ENCODE measurements at places on chromosomes 1 and 21. TPM values are rescaled to one million over a fixed set of nuclear protein-coding genes. Genes with fewer than 3 reads are reported as not detected.

- no peak overlapping the region for H3K27ac ChIP-seq
- no peaks in the 10 kb centered on the region for H3K36me3 ChIP-seq
- no peaks in the 10 kb centered on the region for H3K4me1 ChIP-seq
- no peaks in the 10 kb centered on the region for H3K27me3 ChIP-seq
- H3K4me3 ChIP-seq, result no peak overlapping the region
These were observed 129.6 kb downstream of the LRRC7 start for GRCh38 chr1:69697340-69697739.

DNA sequence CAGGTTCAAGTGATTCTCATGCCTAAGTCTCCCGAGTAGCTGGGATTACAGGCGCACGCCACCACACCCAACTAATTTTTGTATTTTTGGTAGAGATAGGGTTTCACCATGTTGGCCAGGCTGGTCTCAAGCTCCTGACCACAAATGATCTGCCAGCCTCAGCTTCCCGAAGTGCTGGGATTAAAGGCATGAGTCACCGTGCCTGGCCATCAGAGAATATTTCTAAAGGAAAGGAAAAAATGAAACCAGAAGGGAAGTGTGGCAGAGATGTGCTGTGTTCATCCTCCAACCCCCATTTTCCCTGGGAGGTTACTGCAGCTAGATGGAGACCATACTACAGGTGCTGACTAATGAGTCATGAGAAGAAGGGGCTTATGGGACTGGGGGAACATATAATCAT lies 964.1 kb downstream of the TTLL7 start:
- no peaks in the 10 kb centered on the region for H3K27me3 ChIP-seq
- H3K4me3 ChIP-seq, result no peak overlapping the region
- H3K4me1 ChIP-seq, result no peaks in the 10 kb centered on the region
- DNase-seq, result no peak

The AMY1C gene
- not detected for polyA plus RNA-seq

The AKIRIN1 gene
- 29.9 TPM for polyA plus RNA-seq

- no peak overlapping the region for H3K4me3 ChIP-seq
- no peaks in the 10 kb centered on the region for H3K4me1 ChIP-seq
- no peak for DNase-seq
- H3K27me3 ChIP-seq, result no peaks in the 10 kb centered on the region
- no peaks in the 10 kb centered on the region for H3K36me3 ChIP-seq
- no peak overlapping the region for H3K27ac ChIP-seq
These were observed 8.7 kb upstream of the COX20 start for GRCh38 chr1:244826712-244827111.

The GJC2 gene
- polyA plus RNA-seq, result 1.4 TPM

DNA sequence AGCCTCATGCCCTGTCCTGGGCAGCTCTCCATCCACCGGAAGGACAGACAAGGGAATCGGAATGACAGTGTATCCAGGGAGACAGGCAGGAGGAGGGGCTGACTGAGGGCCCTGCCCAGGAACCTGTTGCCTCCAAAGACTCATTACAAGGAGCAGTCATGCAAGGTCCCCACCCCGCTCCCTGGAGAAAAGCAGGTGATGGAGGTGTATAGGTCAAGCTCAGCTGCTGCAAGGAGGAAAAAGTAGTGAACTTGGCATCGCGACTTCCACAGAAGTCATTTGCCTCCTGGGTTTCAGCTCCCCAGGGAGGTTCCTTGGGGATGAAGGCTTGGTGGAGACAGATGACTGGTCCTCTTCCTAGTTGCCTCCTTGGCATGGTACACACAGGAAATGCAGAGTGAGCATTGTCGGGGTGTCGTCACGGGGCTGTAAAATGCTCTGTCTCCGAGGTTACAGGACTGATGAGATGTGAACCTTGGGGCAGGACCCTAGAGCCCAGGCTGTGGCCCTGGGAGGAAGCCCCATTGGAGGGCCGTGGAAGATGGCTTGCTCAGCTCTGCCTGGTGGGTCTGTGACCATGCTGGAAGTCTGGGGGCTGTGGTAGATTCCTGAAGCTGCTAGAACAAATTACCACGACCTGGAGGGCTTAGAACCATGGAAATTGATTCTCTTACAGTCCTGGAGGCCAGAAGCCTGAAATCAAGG lies 219.6 kb upstream of the C1orf174 start:
- DNase-seq, result no peak
- no peak overlapping the region for H3K4me3 ChIP-seq
- no peaks in the 10 kb centered on the region for H3K36me3 ChIP-seq
- no peaks in the 10 kb centered on the region for H3K4me1 ChIP-seq

- H3K4me1 ChIP-seq, result peaks cover 31% of the 10 kb centered on the region
- H3K27ac ChIP-seq, result no peak overlapping the region
- no peak overlapping the region for H3K4me3 ChIP-seq
- DNase-seq, result peak; percentile 4
- no peaks in the 10 kb centered on the region for H3K27me3 ChIP-seq
These were observed 57.8 kb downstream of the SIK1 start for GRCh38 chr21:43369124-43369523.

The NPHS2 gene
- not detected for polyA plus RNA-seq

DNA sequence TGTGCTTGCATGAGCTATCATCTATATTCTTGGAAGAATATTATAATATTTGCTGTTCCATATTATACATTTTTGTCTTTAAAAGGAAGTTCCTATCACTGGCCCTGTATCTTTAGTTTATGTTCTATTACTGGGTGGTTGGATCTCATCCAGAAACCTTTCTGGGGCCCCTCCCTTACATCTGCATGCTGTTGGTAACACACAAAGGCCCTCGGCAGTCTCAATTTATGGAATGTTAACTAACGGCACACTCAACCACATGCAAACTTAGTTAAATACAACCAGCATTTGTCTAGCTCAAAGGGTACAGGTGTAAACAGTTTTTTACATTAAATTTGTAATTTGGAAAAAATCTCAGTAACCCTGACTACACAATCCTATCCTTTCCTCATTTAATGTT lies 9.7 kb upstream of the HYI start:
- no peak overlapping the region for H3K4me3 ChIP-seq
- no peaks in the 10 kb centered on the region for H3K27me3 ChIP-seq
- H3K27ac ChIP-seq, result no peak overlapping the region
- no peak for DNase-seq
- no peaks in the 10 kb centered on the region for H3K36me3 ChIP-seq

GRCh38 chr1:25195835-25196234 lies 36.5 kb downstream of the SYF2 start:
- H3K4me3 ChIP-seq, result no peak overlapping the region
- H3K4me1 ChIP-seq, result peaks cover 14% of the 10 kb centered on the region
- H3K27ac ChIP-seq, result no peak overlapping the region
- peaks cover 13% of the 10 kb centered on the region for H3K27me3 ChIP-seq

The PLD5 gene
- polyA plus RNA-seq, result not detected

- peaks cover 78% of the 10 kb centered on the region for H3K4me1 ChIP-seq
- H3K4me3 ChIP-seq, result no peak overlapping the region
- no peak overlapping the region for H3K27ac ChIP-seq
- H3K27me3 ChIP-seq, result no peaks in the 10 kb centered on the region
These were observed 80.9 kb downstream of the SLC66A1 start for GRCh38 chr1:19393046-19393445.

DNA sequence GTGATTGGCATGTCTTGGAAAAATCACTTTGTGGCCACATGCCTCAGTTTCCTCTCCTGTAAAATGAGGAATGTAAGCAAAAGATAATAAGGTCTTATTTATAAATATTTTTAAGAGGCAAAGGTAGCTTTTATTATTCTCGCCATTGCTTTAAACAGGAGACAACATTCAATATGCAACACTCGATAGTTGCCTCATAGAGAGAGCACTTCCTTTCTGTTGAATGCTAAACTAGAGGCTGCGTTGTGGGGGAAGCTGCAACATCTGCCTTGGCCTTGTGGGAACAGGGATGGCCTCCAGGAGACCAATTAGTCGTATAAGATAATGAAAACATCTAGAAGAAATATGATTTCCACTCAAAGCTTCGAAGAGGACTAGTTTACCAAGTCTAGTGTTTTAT lies 3.5 kb downstream of the OSCP1 start:
- peaks cover 11% of the 10 kb centered on the region for H3K4me1 ChIP-seq
- H3K27ac ChIP-seq, result no peak overlapping the region
- H3K4me3 ChIP-seq, result no peak overlapping the region
- no peaks in the 10 kb centered on the region for H3K36me3 ChIP-seq

- DNase-seq, result no peak
- H3K36me3 ChIP-seq, result peaks cover 100% of the 10 kb centered on the region
- H3K27ac ChIP-seq, result no peak overlapping the region
- no peaks in the 10 kb centered on the region for H3K4me1 ChIP-seq
These were observed 157.8 kb downstream of the VPS13D start for GRCh38 chr1:12387641-12388040.

GRCh38 chr1:101004670-101005069 lies 20.9 kb downstream of the DPH5 start:
- no peak overlapping the region for H3K4me3 ChIP-seq
- H3K36me3 ChIP-seq, result no peaks in the 10 kb centered on the region
- H3K27me3 ChIP-seq, result no peaks in the 10 kb centered on the region
- peaks cover 23% of the 10 kb centered on the region for H3K4me1 ChIP-seq
- H3K27ac ChIP-seq, result no peak overlapping the region
- no peak for DNase-seq

GRCh38 chr1:58767143-58767542 lies 16.7 kb downstream of the JUN start:
- no peak for DNase-seq
- H3K4me1 ChIP-seq, result peaks cover 7% of the 10 kb centered on the region
- H3K27me3 ChIP-seq, result no peaks in the 10 kb centered on the region

The RIMKLA gene
- polyA plus RNA-seq, result 0.80 TPM

GRCh38 chr1:94609619-94610018 lies 68.1 kb upstream of the F3 start:
- DNase-seq, result no peak
- H3K4me3 ChIP-seq, result no peak overlapping the region
- H3K27ac ChIP-seq, result no peak overlapping the region
- H3K27me3 ChIP-seq, result no peaks in the 10 kb centered on the region
- H3K36me3 ChIP-seq, result no peaks in the 10 kb centered on the region

GRCh38 chr1:93114391-93114790 lies 35.3 kb downstream of the MTF2 start:
- H3K4me3 ChIP-seq, result no peak overlapping the region
- H3K36me3 ChIP-seq, result peaks cover 37% of the 10 kb centered on the region
- no peak overlapping the region for H3K27ac ChIP-seq
- no peaks in the 10 kb centered on the region for H3K27me3 ChIP-seq
- peaks cover 3% of the 10 kb centered on the region for H3K4me1 ChIP-seq

DNA sequence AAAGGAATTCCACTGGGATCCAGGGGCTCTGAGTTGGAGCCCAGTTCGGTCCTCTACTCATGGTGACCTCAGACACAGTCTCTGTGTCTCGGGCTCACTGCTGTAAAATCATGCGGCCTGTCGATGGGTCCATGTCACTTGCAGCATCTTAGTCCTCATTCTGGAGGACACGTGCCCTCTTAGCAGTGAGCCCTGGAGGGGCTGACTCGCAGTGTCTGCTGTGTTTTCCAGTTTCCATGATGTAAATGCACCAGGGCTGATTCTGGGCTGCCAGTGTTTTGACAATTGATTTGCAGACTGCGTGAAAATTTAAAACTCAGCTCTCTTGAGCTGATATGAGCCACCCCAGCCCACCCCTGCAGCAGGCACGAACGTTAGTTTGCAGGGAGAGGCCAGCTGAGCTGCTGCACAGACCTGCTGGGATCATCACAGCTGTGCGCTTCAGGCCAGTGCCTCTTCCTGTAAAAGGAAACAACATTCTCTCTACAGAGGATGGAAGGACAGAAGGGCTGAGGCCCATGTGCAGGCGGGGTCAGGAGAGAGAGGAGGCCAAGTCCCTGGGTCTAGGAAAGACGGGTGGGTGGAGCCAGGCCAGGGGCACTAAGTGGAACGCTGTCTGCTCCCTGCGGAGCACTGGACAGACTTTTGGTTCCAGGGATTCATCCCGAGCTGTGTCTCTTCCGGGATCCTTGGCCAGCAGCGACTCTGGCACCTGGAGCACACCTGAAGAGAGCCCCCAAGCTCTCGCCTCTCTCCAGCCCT lies 42.6 kb downstream of the RSPH1 start:
- no peaks in the 10 kb centered on the region for H3K27me3 ChIP-seq
- no peak overlapping the region for H3K27ac ChIP-seq
- H3K4me3 ChIP-seq, result no peak overlapping the region
- DNase-seq, result no peak
- H3K36me3 ChIP-seq, result no peaks in the 10 kb centered on the region
- H3K4me1 ChIP-seq, result peaks cover 4% of the 10 kb centered on the region

The RAVER2 gene
- polyA plus RNA-seq, result 13.1 TPM

The CACNA1E gene
- polyA plus RNA-seq, result 0.06 TPM

DNA sequence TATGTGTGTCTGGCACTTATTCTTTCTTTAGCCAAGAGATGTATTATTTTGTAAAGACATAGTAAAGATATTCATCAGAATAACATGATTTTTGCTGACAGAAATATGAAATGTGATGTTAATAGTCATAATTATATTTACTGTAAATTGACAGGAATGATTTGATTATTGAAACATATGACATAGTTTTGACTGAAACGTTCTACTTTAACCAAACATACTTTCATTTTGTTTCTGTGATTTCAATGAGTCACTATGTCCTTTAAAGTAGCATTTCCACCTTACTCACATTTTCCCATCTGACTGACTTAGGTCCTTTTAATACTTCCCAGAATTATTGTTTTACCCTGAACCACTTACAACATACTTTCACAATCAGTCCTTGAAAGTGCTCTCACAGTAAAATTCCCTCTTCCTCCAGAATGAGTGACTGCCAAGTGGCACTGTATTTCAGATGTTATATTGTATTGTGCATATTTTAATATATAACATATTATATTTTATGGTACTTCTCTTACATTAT lies 437.9 kb downstream of the NCAM2 start:
- H3K27ac ChIP-seq, result no peak overlapping the region
- no peaks in the 10 kb centered on the region for H3K4me1 ChIP-seq
- no peaks in the 10 kb centered on the region for H3K27me3 ChIP-seq
- DNase-seq, result no peak
- no peaks in the 10 kb centered on the region for H3K36me3 ChIP-seq
- no peak overlapping the region for H3K4me3 ChIP-seq

DNA sequence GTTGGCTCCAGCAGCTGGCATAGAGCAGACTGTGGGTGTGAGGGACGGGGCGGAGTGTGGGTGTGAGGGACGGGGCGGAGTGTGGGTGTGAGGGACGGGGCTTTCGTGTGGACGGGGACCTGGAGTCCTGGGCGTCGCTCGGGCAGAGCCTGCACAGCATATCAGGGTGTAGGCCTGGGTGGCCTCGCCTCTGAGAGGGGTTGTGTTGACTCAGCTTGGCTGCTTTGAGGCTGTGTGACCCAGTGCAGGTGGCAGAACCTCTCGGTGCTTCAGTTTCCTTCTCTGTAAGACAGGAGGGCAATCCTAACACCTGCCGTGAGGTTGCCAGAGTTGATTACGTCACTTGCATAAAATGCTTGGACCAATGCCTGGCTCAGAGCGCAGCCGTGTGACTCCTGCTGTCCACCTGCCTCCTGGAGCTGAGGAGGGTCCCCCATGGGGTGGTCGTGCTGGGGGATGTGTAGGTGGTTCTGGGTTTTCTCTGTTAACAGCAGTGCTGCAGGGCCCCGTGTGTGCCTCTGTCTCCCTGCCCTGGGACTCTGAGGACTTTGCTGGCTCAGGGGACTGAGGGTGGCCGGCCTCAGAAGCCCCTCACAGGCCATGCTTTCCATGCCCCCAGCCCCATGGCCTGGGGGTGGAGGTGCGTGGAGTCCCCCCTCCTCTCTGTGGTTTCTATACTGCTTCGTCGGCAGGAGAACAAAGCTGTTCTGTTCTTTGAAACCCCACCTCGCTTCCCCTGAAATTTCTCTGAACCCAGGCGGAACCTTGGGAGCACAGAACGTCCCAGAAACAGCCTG lies 15.4 kb downstream of the PDXK start:
- H3K4me1 ChIP-seq, result peaks cover 9% of the 10 kb centered on the region
- no peak overlapping the region for H3K27ac ChIP-seq
- DNase-seq, result no peak
- no peaks in the 10 kb centered on the region for H3K27me3 ChIP-seq
- no peak overlapping the region for H3K4me3 ChIP-seq
- no peaks in the 10 kb centered on the region for H3K36me3 ChIP-seq

Measured in heart right ventricle (tissue), 16 donors.